ENCODE measurements at places on chromosomes 2 and 18.

DNA sequence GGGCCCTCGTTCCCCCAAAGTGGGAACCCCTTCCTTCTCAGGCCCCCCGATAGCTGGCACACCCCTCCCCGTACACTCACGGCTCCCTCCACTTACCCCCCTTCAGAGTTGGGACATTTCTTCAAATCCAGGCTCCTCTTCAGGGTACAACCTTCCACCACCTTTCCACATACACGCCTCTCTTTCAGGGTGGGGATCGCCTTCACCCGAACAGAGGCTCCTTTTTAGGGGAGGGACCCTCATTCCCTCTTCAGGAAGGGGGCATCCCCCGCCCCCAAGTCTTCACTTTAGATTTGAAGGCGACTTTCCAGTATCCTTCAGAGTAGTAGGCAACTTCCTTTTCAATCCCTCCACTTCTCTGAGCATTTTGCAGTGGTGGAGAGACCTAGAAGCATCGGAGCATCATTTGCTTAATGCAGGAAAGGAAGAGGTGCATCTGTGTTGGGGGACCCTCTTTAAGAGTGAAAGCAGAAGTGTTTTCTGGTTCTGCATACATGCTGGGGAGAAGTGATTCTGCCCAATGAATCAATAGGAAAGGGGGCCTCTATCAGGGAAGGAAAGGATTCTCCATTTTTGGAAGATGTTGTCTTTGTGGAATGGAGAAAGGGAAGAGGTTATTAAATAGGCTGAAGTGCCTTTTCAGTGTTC lies 845 bp downstream of the EML4 start:
- DNase-seq, result no peak

DNA sequence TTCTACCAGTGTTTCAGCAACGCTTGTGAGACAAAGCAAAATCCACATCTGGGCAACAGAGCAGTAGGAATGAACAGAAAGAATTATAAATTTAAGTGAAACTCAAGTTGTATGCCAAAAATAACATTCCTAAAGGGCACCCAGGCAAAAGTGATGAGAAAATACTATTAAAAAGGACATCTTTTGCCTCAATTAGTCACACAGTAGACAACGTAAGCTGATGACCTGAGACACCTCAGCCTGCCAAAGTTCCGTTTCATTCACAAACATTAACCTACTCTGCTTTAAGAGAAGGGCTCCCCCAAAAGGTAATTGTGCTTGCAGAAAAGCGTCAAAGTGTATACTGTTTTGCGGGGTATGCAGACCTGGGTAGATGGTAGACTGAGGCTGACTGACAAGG lies 7.2 kb downstream of the HDLBP start:
- no peak for DNase-seq

- DNase-seq, result no peak
Measured at GRCh38 chr2:17995593-17995992, 117.1 kb downstream of the KCNS3 start.

GRCh38 chr2:146370826-146371225 lies 1474.0 kb upstream of the ACVR2A start:
- DNase-seq, result no peak

- DNase-seq, result no peak
Measured at GRCh38 chr2:7289697-7290096, 372.5 kb downstream of the RNF144A start.

DNA sequence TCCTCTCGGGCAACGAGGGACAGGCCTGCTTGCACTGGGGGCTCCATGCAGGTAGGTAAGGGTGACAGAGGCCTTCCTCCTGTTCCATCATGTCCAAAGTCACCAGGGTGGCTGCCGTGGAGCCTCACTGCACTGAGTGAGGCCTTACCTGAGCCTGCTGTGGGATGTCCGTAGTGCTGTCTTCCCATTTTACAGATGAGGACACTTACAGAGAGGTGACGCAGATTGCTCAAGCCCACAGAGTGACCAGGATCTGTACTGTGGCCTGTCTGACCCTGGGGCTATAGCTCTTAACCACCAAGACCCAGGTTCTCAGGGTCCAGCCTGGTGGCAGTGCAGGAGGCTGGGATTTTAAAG lies 5.4 kb downstream of the ATOH8 start:
- no peak for DNase-seq

GRCh38 chr2:74099271-74099670 lies 48.4 kb downstream of the BOLA3 start:
- DNase-seq, result no peak

- no peak for DNase-seq
Measured at GRCh38 chr2:61238219-61239012, 76.4 kb downstream of the C2orf74 start.

DNA sequence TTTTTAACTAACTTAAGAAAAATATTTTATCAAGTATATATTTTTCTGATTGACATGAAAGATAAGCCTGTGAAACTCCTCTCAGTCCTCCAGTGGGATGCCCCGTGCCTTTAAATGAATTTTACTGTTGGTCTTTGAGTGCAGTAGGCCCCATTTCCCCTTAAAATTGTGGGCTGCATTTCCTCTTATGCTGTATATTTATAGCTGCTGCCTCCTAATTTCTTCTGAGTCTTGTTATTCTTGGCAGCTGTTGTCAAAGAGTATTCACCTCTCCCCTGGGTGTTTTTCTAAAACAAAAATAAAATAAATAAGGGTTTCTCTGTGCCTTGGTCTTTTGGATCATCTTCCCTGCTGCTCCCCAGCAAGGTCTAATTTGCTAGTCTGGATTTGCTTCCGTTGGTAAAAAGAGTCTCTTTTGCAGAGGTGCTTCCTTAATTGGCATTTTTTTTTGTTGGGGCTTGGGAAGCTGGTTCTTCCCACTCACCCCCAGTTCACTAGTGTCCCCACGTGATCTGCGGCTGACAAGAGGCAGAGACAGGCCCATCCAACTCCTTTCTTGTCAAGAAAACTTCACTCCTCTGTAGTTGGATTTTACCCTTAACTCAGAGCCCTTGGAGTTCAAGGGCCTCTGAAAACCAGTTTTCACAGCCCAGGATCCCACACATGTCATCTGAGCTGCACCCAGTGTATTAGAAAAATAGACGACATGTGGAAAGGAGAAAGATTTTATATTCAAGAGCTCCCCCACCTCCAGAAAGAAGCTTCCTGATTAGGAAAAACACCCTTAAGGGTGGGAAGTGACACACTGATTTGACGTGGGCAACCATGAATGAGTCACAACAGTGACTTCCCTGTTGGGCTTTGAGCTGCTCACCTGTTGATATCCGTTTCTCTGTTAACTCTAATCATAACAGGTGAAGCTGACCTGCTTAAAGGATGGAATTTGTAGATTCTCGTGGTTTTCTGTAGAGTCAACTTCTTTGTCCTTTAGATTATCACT lies 431.5 kb downstream of the DCDC2C start:
- DNase-seq, result no peak

- no peak for DNase-seq
Measured at GRCh38 chr2:239776436-239777005, 248.6 kb downstream of the NDUFA10 start.

GRCh38 chr2:223260681-223261080 lies 208.7 kb downstream of the KCNE4 start:
- no peak for DNase-seq

- DNase-seq, result peak; percentile 55
Measured at GRCh38 chr2:122003196-122003940, 247.9 kb downstream of the TSN start.

GRCh38 chr18:37586656-37587225 lies 21.1 kb upstream of the CELF4 start:
- DNase-seq, result no peak

DNA sequence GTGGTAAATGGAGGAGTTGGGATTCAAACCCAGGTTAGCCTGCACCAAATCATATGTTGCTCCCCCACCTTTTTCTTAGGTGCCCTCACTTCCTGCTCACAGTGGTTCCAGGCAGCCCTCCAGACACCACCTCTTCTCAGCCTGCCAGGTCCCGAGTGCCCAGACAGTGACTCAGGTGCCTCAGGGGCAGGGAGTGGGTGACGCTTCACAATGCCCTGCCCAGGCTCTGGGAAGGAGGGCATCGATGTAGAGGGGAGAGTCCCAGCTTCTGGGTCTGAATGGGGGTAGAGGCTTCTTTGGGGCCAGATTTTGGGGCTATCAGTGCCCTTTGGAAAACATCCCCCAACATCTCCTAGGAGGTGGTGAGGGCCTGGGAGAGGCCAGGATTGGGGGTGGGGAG lies 5.2 kb upstream of the DNAJB2 start:
- no peak for DNase-seq

DNA sequence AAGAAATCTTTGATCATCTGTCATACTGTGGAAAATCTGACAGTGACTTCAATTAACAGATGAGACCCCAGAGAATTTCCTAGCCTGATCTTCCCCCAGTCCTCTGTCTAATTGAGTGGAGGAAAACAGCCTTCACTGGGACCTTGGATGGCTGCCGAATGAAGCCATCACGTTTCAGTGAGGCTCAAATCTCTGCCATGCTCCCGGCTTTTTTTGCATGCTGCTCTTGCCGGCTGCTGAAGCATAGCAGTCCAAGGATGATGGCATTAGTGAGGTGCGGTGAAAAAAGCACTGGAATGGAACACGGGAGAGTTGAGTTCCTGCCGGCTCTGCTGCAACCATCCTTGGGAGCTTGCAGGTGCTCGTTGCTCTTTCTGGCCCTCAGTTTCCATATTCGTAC lies 430.5 kb downstream of the SLC4A3 start:
- no peak for DNase-seq

- peak; percentile 52 for DNase-seq
Measured at GRCh38 chr2:120013597-120014223, 833 bp downstream of the EPB41L5 start.

- no peak for DNase-seq
Measured at GRCh38 chr2:109609352-109610024, 4.3 kb downstream of the SEPTIN10 start.

GRCh38 chr18:58557008-58557435 lies 71.9 kb downstream of the ALPK2 start:
- no peak for DNase-seq

DNA sequence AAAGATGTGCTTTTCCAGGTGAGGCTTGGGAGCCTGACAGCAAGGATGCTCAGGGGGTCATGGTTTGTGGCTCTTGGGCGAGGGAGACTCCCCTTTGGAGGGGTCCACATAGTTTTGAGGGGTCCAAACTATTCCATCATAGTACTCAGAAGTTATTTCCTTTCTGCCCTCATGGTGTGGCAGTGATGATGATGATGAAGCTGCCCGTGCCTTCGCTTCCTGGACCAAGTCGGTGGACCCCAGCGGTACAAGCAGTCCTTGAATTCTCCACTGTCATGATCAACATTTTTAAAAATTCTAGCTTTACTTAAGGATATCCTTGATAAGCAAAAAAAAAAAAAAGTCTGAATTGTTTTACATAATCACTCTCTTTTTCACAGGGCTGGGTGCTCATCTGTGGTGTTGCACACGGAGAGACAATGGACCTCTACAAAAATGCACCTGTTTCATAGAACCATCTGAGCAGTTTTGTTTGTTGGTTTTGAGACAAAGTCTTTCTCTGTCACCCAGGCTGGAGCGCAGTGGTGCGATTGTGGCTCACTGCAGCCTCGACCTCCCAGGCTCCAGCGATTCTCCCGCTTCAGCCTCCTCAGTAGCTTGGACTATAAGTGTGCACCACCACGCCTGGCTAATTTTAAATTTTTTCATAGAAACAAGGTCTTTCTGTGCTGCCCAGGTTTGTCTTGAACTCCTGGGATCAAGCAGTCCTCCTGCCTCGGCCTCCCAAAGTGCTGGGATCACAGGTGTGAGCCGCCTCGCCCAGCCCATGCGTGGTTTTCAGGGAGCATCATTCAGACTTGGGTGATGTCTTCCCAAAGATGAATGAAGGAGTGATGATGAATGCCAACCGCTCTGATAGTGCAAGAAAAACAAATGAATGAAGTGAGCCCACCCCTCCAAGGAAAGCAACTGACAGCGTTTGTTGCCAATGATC lies 271.4 kb upstream of the HDAC4 start:
- no peak for DNase-seq

All from NCI-H345 (cell line).